Cardiac ventricle fibroblast (primary cell): ENCODE measurements at places on chromosomes 1 and 21. TPM values are rescaled to one million over a fixed set of nuclear protein-coding genes. Genes with fewer than 3 reads are reported as not detected.

Gene OR2G6
- not detected in 2 replicates for total RNA-seq

Gene RGS7
- not detected in 2 replicates for total RNA-seq

Gene ALG14
- 0.94 and 1.3 TPM in 2 replicates for total RNA-seq

Gene FMO5
- 0.93 and 1.8 TPM in 2 replicates for total RNA-seq

Gene ASCL5
- total RNA-seq = 0.34 TPM in 1 of 2 replicates, not detected in the other

Gene CCDC17
- total RNA-seq = 0.10 and 1.00 TPM in 2 replicates

Gene NES
- total RNA-seq = 27.0 and 30.6 TPM in 2 replicates

Gene C1QA
- not detected in 2 replicates for total RNA-seq

Gene MARK1
- total RNA-seq = 0.78 and 0.94 TPM in 2 replicates

Gene NEGR1
- 5.6 and 6.4 TPM in 2 replicates for total RNA-seq

Gene ADAMTS1
- total RNA-seq = 209 and 225 TPM in 2 replicates

Gene KIAA1614
- total RNA-seq = 6.3 and 7.9 TPM in 2 replicates

Gene KRTAP19-1
- not detected in 2 replicates for total RNA-seq

Gene GNAT2
- 0.68 TPM in 1 of 2 replicates, not detected in the other for total RNA-seq

Gene ZNF593
- total RNA-seq = 33.3 and 36.2 TPM in 2 replicates

Gene APOBEC4
- not detected in 2 replicates for total RNA-seq

Gene DCDC2B
- not detected in 2 replicates for total RNA-seq

Gene WDR3
- total RNA-seq = 17.2 and 19.0 TPM in 2 replicates

Gene MAP3K7CL
- 5.6 and 9.9 TPM in 2 replicates for total RNA-seq

Gene KCNE1
- 0.05 TPM in 1 of 2 replicates, not detected in the other for total RNA-seq

Gene STIL
- total RNA-seq = 1.9 and 2.0 TPM in 2 replicates

Gene TMEM81
- 0.50 and 0.88 TPM in 2 replicates for total RNA-seq

Gene RPRD2
- total RNA-seq = 14.4 and 14.5 TPM in 2 replicates

Gene CLCNKB
- not detected in 2 replicates for total RNA-seq

Gene AJAP1
- 0.06 and 0.59 TPM in 2 replicates for total RNA-seq

Gene MSH4
- 0.12 TPM in 1 of 2 replicates, not detected in the other for total RNA-seq

Gene OMA1
- total RNA-seq = 11.6 and 15.5 TPM in 2 replicates

Gene CLEC20A
- not detected in 2 replicates for total RNA-seq

Gene FAM72D
- total RNA-seq = 0.06 TPM in 1 of 2 replicates, not detected in the other

Gene ZBTB8A
- total RNA-seq = 4.7 and 5.2 TPM in 2 replicates

Gene NIPAL3
- total RNA-seq = 12.5 and 18.8 TPM in 2 replicates

Gene C1orf21
- total RNA-seq = 15.6 and 17.6 TPM in 2 replicates

Gene GRIK3
- total RNA-seq = not detected in 2 replicates

Gene REN
- total RNA-seq = not detected in 2 replicates

Gene HCRTR1
- not detected in 2 replicates for total RNA-seq
